ENCODE measurements at places on chromosomes 2 and 18.

GRCh38 chr18:8287196-8287885 lies 321.9 kb upstream of the RAB12 start:
- DNase-seq, result no peak

DNA sequence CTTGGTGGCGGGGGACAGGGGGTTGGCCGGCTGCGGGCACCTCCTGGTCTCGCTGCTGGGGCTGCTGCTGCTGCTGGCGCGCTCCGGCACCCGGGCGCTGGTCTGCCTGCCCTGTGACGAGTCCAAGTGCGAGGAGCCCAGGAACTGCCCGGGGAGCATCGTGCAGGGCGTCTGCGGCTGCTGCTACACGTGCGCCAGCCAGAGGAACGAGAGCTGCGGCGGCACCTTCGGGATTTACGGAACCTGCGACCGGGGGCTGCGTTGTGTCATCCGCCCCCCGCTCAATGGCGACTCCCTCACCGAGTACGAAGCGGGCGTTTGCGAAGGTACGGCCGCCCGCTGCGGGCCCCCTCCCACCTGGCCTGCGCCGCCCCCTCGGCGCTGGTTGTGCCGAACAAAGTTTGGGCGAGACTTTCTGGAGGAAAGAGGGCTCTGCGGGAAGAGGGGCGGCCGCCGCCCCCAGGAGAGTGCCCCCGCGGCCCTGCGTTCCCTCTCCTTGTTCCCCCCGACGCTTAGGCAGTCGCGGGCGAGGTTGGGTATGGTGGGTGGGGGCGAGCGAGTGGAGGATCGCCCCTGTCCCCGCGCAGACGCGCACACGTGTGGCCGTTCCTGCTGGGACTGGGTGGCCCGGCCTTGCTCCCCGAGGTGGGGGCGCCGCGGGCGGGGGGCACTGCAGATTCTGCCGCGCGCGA lies 866 bp downstream of the CRIM1 start:
- peak; percentile 69 for DNase-seq

GRCh38 chr2:238107525-238108422 lies 7.6 kb downstream of the ESPNL start:
- peak; percentile 23 for DNase-seq

GRCh38 chr2:62527478-62528210 lies 21.6 kb upstream of the TMEM17 start:
- no peak for DNase-seq

GRCh38 chr2:171702781-171703556 lies 15.7 kb downstream of the DYNC1I2 start:
- DNase-seq, result no peak

DNA sequence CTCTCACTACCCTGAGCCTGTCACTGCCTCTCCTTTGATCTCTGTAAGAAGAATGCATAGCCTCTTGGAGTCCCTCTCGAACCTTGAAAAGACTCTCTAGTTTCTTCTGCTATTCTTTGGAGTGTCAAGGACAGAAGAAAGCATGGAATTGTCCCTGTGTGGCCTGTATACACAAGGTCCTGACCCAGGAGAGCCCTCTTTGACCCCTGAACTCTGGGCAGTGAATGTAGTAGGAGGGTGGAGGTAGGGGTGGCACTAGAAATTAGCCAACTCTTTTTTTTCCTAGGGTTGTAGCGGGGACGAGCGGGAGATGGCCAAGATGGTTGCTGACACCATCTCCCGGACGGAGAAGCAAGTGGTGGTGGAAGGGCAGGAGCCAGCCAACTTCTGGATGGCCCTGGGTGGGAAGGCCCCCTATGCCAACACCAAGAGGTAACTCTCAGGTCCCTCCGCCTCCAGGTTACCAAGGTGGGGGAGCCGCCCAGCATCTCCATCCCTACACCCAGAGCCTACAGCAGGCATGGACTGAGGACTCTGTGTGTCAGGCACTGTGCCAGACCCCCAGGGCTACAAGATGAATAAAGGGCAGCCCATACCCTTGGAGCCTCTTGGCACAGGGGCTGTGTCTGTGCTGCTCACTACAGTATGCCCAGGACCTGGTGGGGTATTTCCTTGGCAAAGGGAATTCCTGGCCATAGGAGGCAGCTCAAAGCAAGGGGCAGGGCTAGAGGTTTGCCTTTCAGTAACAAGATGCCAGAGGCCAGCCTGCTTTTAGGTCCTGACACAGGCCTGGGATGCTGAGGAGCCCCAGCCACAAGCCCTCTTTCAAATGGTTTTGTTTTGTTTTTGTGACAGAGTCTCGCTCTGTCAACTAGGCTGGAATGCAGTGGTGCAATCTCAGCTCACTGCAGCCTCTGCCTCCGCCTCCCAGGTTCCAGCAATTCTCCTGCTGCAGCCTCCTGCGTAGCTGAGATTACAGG lies 16.4 kb downstream of the VIL1 start:
- no peak for DNase-seq

DNA sequence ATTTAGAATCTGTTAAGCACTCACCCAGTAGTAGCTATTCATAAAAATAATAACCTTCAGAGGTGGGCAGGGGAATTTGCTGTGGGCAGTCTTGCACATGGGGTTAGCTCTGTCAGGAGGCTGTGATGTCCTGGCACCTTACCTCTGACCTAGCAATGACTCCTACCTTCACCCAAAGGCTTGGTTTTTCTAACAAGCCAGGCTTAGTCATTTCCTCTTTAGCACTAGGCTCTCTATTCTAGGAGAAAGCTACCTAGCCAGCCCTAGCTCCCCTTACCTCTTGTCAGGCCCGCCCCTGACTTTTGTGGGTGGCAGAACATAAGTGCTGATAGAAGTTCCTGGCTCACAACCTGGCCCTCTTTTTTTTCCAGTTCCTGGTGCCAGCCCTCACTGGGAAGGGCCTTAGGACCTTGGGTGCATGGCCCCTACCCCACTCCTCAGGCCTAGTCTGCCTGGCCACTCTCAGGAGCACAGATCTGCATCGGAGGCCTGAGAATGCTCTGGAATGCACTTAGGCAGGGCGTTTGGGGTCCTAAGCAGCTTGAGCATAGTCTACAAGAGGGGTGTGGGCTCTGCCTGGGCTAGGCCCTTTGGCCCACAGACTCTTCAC lies 17.7 kb downstream of the CPLX4 start:
- DNase-seq, result no peak

Data from left ventricle myocardium superior (tissue), 1 donor.